Endothelial cell of umbilical vein (primary cell): ENCODE measurements at places on chromosomes 11 and 22. TPM values are rescaled to one million over a fixed set of nuclear protein-coding genes. Genes with fewer than 3 reads are reported as not detected.

TPBGL gene
- not detected in 2 replicates for total RNA-seq

SNX32 gene
- total RNA-seq, result 1.0 TPM in 1 of 2 replicates, not detected in the other

APOL4 gene
- 0.97 and 2.6 TPM in 2 replicates for total RNA-seq

SEC14L6 gene
- 0.15 TPM in 1 of 2 replicates, not detected in the other for total RNA-seq

TYR gene
- total RNA-seq, result not detected in 2 replicates

TMPRSS13 gene
- 0.46 TPM in 1 of 2 replicates, not detected in the other for total RNA-seq

PNPLA3 gene
- 12.1 and 12.3 TPM in 2 replicates for total RNA-seq

CALCB gene
- not detected in 2 replicates for total RNA-seq
